GM12892 (cell line): ENCODE measurements at places on chromosomes 16 and 17.

GRCh38 chr17:50145532-50146229 lies 4.8 kb downstream of the PPP1R9B start:
- DNase-seq, result no peak

GRCh38 chr17:47741793-47742145 lies 8.7 kb downstream of the TBX21 start:
- DNase-seq, result no peak

DNA sequence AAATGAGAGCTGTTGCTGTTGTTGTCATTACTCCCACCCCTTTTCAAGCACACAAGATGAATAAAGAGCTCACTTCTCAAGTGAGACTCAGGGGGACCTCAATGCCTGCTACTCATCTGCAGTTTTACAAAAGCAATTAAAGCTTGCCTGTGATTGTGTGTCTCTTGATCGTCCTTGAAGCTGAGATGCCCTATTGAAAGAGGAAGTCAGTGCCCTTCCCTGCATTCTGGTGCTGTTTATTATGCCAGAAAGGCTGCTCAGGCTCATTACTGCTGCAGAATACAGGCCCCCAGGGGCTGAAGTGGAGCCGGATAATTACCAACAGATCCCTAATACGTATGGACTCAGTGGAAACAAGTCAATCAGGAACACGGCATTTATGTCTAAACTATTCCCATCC lies 147.2 kb downstream of the HS3ST2 start:
- DNase-seq, result no peak

DNA sequence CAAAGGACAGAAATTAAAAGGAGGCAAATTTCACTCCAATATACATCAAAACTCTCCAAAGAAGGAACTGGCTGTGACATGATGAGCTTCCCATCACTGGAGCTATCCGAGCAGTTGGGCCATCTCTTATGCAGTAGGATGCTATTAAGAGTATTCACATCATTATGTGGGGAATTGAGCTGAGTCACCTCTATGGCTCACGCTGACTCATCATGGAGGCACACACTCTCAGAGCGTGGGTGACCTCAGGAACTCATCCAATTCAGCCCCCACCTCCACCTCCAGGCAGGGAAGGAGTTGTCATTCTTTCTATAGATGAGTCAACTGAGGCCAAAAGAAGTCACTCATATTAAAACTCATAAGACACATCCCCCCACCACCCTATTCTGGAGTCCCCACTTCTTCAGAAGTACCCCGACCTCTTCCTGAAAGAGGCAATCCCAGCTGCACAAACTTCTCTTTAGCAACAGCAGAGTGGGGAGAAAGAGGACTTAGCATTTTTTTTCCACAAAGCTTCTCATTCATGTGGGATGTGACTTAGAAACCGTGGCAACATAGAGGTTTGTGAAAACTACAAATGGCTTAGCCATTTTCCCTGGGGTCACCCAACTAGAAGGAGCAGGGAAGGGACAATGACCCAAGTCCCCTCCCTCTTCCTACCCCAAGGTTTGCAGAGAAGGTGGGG lies 32.5 kb downstream of the ABCC12 start:
- DNase-seq, result no peak

GRCh38 chr16:63403792-63404191 lies 1367.6 kb upstream of the CDH8 start:
- no peak for DNase-seq

DNA sequence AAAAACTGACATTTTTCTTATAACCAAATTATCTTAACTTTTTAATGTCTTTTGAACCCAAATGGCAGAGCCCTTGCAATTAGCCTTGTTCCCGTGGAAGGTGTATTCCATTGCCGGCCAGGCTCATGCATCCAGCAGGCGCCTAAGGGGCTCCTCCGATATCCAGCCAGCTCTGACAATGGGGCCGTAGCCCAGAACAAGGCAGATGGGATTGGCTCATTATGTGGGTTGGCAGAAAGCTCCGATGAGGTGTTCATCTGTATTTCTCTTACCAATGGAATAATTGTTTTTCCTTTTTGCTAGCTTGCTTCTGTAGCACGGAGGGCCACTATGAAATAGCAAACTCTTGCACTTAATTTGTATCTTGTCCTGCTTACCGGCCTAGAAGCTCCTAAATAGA lies 208.2 kb upstream of the CHMP6 start:
- no peak for DNase-seq

- DNase-seq, result no peak
Observed at GRCh38 chr17:65197201-65197600, 60.0 kb downstream of the RGS9 start.

DNA sequence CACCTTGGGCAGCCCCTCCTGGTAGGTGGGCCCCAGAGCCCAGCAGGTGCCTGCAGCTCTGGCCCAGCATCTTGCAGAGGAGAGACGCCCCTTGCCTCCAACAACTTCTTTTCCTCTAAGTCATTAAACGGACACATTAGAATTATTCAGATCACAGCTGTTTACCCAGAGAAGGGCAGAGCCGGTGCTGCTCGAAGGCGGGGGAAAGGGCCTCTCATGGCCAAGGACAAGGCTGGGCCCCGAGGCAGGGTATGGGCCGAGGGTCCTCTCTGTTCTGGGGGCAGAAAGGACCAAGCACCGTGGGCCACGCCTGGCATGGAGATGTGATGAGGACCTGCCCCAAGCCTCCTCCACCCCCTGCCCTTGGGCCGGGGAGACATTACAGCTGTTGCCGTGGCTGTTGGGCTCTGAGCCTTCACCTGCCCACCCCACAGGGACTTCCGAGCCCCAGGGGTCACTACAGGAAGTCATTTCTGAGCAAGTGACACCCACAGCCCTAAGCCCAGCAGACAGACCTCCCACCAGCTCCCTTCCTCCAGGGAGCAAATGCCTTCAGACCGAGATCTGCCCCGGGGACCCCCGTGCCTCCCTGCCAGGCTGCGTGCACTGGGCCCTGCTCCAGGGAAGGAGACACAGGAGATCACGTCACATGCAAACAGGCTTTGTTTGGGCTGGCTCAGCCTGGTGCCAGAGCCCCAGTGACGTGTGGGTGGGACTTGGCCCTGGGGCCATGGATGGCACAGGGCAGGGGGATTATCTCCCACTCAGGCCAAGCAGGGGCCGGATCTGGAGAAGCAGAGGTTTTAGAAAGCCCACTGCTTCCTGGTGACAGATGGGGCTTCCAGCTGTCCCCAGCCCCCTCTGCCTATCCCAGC lies 699 bp upstream of the PVALEF start:
- DNase-seq, result no peak

- DNase-seq, result no peak
Observed at GRCh38 chr16:80303691-80304090, 237.1 kb upstream of the DYNLRB2 start.

- no peak for DNase-seq
Observed at GRCh38 chr17:55351226-55351625, 70.4 kb downstream of the MMD start.

- no peak for DNase-seq
Observed at GRCh38 chr17:50767446-50767845, at the start of gene ANKRD40CL. Gene ANKRD40CL (minus strand): TSS chr17:50767518. CDS start chr17:50766913, 605 bp downstream.

DNA sequence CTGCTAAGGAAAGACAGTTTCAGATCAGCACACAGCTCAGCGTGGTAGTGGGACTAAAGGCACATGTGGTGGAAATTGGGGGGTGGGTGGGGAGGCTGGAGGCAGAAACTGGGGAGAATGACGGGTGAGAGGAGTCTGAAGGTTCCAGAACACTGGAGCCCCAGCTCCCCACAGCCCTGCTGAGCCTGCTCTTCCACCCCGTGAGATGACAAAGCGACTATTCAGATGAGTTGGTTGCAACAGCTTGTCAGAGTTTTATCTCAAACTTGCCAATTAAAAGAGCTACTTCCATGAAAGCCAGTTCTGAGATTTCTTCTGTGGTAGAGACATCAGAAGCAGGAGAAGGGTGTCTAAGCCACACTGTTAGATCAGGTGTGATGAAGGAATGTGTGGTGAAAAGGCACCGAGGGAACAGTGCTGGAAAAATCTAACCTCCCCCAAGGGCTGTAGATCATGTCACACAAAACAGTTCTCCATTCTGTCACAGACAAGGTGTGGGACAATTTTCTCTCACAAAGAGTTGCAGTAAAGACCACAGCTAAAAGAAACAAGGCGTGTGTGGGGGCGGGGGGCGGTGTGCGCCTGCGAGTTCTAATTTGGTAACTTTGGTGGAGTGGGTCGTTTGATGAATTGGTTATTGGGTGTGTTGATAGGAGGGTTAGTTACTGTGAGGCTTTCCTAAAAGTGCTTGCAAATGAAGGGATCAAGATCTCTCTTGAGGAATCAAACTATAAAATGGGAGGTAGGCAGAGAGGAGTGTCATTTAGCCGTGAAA lies 39.0 kb downstream of the CCDC182 start:
- DNase-seq, result no peak

GRCh38 chr16:3004319-3004718 lies 8.4 kb upstream of the CLDN9 start:
- no peak for DNase-seq

DNA sequence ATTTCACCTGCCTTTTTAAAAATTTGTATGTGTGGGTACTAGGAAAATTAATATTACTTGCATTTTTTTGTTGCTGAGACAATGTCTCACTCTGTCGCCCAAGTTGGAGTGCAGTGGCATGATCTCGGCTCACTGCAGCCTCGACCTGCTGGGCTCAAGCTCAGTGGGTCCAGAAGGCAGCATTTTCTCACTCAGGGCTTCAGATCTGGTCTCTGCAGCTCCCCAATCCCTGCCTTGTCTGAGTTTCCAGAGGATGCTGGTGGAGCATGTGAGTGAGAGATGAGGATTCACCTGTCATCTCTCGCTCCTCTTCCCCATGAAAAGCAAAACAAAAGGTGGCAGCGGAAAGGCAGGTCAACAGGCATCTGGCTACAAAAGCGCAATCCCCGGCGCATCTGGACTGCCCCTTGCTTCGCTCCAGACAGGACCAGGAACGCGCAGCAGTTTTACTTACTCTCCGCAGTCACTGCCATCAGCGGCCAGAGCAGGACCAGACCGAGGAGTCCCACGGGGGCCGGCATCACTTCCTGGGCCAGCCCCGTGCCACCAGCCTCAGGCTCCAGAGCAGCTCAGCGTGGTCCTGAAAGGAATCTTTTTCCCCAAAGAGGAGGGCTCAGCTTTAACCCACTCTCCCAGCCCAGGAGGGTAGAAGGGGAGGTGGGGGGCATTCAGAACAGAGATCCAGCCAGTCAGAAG lies 59.9 kb downstream of the LITAF start:
- no peak for DNase-seq

GRCh38 chr16:54125751-54126655 lies 160.6 kb downstream of the IRX3 start:
- DNase-seq, result no peak
